ENCODE measurements at places on chromosomes 5 and 9.

GRCh38 chr9:90165281-90165680, 477.3 kb downstream of the DIRAS2 start:
- no peak for DNase-seq

DNA sequence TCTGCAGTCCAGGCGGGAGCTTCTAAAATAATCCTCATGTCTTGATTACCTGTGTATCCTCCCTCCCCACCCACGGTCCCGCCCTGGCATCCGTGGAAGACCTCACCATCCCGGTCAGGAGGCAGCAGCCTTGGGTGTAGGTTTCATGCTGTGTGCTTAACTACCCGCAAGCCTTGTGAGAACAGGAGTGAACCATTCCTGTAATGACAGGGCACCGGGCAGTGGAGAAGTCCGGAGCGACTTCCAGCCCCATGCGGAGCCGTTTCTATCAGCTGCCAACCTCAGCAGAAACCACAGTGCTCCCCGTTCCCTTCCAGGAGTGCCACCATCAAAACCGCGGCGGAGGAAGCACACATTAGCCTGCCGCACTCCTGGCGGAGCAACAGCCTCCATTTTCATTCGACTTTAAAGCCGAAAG, 123.5 kb upstream of the LMX1B start:
- no peak for DNase-seq

DNA sequence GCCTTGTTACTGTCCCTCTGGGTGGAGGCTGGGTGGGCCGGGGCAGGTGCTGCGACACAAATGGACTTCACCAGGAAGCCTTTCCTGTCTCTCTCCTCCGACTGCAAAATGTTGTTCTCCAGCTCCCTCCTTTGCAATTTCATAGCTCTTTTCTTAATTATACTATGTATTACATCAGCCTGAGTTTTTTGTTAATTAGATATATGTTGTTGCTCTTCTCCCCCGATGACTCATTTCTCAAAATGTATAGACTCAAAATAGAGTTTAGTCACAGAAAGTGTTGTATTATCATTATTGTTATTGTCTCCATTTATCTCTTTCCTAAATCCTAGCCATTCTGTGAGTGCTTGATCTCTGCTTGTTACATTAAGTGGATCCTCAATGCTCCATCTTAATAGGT, 122.4 kb upstream of the OSMR start:
- DNase-seq = no peak

- no peak for DNase-seq
These were observed 12.4 kb downstream of the PMPCA start for GRCh38 chr9:136422876-136423275.

GRCh38 chr5:149028984-149029383, 33.9 kb downstream of the SH3TC2 start:
- DNase-seq = no peak

All from activated CD8-positive, alpha-beta memory T cell treated with anti-CD3 and anti-CD28 coated beads for 4 hours (primary cell).